ENCODE measurements at places on chromosomes 1 and 21.
A peak's percentile ranks its signal among the peaks of the same experiment; 100 is the strongest.

DNA sequence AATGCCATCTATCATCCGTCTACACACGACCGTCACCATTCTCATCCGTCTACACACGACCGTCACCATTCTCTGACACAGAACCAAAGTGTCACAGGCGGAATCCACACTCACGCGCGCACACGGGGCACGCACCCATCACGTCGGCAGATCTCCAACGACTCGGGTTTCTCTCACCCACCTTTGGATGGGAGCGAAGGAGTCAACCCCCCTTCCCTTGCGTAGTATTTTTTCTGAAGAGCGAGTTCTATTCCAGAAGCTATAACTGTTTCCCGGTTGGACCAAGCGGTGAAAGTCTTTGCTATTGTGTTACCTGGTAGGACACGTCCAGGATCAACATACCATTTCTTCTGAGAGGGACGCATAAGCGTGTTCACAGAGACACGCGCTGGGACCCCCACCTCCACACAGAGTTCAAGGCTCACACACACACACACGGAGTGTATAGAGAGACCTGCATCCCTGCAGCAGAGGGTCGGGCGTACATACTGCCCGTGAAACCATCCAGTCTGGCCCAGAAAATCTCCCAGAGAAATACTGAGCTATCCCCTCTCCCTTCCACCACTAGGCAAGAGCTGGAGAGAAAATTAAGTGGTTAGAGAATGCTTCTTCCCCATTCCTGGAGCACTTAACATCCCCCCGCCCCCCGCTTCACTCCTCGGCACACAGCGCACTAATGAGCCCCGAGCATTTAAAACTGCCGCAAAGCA is 741 bp downstream of the DUSP10 start:
- no peak for DNase-seq

- DNase-seq = peak; percentile 97
Measured at GRCh38 chr1:1318131-1318652, 6.3 kb downstream of the INTS11 start.

DNA sequence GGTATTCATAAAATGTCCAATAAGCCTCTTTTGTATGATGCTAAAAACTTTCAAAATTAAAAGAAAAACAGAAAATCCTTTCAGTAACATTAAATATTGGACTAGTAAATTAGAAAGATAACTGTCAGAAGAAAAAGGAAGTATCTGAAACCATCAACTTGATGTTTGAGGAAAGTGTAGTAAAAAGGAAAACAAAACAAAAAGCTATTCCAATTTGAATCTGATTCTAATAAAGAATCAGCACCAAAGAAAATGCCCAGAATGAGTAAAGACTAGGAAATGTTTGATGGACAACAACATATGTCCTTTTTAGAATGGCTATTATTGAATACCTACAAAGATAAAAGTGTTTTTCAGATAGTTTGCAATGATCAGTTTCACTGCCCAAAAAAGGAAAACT is 79.9 kb upstream of the RBM34 start:
- no peak for DNase-seq

DNA sequence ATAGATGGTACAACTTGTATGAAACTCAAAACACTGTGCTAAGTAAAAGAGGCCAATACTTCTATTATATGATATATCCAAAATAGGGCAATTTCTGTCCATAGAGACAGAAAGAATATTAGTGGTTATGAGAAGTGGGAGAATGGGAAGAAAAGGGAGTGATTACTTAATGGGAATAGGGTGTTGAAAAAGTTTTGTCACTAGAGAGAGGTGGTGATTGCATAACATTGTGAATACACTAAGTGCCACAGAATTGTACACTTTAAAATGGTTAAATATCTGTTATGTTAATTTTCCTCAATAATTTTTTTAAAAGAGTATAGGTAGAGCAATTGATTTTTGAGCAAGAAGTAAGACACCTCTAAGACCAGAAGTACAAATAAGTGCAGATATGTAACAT is 29.7 kb downstream of the GNAT2 start:
- no peak for DNase-seq

- DNase-seq = no peak
Measured at GRCh38 chr1:6982860-6983259, 197.6 kb downstream of the CAMTA1 start.

- DNase-seq = no peak
Measured at GRCh38 chr1:11529330-11529729, 50.4 kb downstream of the DISP3 start.

DNA sequence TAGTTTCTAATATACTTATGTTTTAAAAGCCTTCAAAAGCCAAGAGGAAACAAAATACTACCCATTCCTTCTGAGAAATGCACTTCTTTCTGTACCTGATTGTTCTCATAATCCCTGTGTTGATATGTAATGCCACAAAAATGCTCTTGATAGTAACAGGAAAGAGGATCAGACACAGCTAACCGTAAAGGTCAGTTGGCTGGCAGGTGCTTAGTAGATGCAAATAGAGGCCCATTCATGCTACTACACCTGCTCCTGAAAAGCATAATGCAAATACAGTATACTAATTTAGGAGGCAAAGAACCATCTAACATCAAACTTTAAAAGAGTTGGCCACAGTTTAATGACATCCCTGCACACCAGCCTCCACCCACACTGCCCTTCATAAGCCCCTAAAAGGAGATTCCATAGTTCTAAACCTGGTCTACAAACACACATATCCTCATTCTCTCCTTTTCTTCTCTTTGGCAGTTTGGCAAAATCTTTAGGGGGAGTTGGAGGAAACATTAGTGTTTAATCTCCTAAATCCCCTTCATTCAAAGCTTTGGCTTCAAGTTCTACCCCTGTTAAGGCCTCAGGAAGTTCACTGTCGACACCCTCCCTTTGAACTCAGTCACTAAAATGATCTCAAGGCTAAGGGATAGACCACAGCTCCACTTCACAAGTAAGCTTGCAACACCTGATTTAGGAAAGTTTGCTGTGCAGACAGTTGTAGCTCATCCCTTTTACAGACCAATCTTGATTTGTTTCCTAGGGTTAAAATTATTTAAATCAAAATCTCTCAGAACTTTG is 2.9 kb upstream of the CD46 start:
- no peak for DNase-seq

- no peak for DNase-seq
Measured at GRCh38 chr1:53576381-53576801, 117.2 kb downstream of the DMRTB1 start.

GRCh38 chr1:170853302-170853701 is 82.0 kb upstream of the MROH9 start:
- no peak for DNase-seq

GRCh38 chr1:207791290-207791689 is 39.4 kb downstream of the CD46 start:
- no peak for DNase-seq

DNA sequence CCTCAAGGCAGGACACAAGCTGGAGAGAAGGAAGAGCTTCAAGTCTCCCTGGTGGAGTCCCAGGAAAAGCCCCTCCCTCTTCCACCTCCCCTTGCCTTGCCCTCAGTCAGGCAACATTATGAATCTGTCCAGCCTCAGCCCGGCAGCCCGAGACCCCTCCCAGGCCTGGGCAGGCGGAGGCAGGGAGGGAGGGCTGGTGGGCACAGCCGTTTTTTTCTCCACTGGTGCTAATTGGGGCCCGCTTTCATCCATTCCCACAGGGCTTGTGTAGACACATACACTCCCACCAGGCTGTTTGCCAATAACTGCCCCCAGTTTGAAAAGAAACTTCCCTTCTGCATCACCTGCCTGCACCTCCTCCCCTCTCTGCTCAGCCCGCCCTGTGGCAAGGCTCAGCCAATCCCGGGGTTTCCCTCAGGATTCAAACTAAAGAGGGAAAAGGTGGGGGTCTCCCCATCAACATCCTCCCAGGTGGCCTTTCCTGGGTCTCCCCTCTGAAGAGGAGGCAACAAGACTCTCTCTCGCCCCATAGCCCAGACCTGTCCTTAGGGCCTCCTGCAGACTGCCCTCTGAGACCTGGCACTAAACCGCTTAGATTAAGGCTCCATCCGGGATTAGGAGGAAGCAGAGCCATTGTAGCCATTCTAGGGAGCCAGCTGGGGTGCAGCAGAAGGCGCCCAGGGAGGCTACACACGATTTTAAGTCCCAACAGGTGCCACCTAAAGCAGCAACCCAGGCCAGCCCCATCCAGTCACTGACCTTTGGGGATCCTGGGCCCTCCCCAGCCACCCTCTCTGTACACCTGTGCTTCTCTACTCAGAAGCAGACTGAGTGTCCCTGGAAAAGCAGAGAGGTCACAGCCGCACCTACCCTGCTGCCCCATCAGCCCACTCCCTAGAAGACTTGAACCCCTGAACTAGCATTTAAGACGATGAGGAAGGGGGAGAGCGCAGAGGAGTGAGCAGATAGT is 3.5 kb downstream of the IGSF9 start:
- no peak for DNase-seq

- no peak for DNase-seq
Measured at GRCh38 chr21:42230636-42231035, 11.7 kb downstream of the ABCG1 start.

DNA sequence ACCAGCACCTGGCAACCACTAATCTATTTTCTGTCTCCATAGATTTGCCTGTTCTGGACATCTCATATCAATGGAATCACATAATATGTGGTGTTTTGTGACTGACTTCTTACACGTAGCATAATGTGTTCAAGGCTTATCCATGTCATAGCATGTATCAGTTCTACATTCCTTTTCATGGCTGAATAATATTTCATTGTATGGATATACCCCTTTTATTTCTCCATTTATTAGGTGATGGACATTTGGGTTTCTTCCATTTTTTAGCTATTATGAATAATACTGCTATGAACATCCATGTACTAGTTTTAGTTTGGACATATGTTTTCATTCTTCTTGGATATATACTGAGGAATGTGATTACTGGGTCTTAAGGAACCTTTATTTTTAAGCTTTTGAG is 78.0 kb upstream of the OLIG2 start:
- no peak for DNase-seq

DNA sequence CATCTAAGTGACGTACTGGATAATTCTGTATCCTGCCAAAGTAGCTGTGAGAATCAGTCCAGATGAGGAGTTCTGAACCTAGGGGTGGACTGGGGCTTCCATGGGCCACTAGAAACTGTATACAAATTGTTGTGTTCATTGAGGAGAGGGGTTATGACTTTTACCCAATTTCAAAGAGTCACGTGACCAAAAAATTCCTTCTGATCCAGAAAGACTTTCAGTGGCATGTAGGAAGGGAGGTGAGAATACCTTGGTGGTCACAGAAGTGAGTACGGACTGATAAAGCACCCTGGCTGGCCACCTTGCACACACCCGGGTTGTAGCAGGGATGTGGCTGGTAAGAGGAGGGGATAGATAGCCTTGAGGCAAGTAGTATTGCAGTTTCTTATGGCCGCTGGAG is 60.4 kb downstream of the BCAR3 start:
- DNase-seq = no peak

Measured in fibroblast of the conjunctiva (primary cell).